Activated CD4-positive, alpha-beta T cell treated with anti-CD3 and anti-CD28 coated beads, Interleukin-2, amount 50 U/mL, for 48 hours (primary cell): ENCODE measurements at places on chromosomes 5 and 9.

DNA sequence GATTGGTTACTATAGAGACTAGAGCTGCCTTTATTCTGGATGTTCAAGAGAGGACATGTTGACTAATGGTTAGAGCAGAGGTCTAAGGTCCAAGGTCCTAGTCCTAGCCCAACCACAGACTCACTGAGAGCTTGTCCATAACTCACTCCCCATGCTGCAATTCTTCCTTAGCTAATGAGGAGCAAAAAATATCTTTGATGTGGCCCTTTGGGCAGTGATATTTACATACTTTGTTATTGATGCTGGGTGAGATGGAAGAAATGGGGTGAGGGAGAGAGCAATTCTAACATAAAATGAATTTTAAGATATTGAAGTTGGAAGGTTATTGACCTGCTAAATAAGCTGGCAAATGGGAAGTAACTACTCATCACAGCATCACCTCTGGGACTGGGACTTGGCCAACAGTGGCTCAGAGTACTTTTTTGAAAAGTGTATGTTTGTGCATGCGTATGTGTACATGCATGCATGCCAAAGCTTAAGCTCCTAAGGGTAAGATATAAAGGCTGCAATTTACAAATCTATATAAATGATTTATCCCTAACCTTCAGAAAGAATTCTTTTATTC, 58.0 kb upstream of the ANKRD55 start:
- no peak for DNase-seq

DNA sequence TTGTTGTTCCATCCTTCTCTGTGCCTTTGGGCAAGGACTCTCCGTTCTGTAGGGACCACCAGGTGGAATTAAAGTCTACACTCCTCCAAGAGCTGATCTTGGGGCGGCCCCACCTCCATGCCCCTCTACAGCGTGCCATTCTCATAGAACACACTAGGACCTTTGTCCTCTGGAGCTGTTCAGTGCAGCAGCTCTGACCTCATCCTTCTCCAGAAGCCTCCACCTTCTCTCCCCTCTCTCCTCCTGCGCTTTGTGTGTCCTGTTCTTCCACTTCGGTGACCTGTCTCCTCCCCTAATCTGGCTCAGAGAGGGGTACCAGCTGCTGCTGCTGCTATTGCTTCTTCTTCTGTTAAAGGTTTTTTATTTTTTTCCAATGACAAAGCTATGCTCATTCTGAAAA, 1.8 kb upstream of the MACROH2A1 start:
- no peak for DNase-seq

GRCh38 chr5:170818232-170818631, 34.7 kb downstream of the GABRP start:
- DNase-seq, result no peak

- no peak for DNase-seq
Measured at GRCh38 chr9:37163299-37163698, 42.9 kb downstream of the ZCCHC7 start.

DNA sequence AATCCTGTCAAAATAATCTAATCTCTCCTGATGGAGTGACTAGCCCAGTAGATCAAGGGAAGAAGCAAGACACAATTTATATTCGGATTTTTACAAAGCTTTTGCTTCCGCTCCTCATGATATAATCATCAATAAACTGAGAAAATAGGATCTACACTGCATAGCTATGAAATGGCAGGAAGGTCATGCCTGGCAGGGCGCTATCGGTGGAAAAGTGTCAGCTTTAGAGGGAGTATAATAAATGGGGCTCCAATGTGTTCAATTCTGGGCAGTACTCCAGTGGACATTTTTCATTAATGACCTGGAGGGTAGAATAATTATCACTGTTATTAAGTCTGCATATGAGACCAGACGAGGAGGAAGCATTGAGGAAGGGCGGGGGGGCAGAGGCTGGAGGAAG, 1013.3 kb upstream of the DMAC1 start:
- DNase-seq, result no peak

- no peak for DNase-seq
Measured at GRCh38 chr5:83924171-83924570, 203.5 kb upstream of the HAPLN1 start.

DNA sequence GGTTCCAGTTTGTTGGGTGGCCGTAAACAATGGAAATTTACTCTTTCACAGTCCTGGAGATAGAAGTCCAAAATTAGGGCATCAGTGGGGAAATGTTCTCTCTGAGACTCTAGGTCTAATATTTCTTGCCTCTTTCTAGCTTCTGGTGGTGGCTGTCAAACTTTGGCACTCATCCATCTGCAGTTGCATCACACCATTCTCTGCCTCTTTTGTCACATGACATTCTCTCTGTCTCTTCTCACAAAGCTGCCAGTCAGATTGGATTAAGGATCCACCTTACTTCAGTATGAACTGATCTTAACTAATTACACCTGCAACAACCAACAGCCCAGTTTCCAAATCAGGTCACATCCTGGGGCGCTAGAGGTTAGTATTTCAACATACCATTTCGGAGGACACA, 222.9 kb upstream of the FTMT start:
- no peak for DNase-seq

DNA sequence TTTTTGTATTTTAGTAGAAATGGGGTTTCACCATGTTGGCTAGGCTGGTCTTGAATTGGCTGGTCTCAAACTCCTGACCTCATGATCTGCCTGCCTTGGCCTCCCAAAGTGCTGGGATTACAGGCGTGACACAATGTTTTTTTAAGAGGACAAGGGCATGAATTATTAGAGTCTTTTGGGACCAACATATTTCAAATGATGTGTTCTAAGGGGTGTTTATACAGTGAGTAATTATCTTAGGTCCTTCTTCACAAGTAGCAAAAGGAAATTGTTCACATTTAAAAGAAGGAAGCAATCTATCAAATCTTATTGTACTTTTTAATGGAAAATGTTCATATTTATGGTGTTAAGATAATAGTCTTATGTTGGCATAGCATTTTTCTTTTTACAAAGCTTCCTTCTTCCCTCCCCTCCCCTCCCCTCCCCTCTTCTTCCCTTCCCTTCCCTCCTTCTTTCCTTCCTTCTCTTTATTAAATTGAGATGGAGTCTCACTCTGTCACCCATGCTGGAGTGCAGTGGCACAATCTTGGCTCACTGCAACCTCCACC, 6.7 kb downstream of the GNG10 start:
- no peak for DNase-seq

- no peak for DNase-seq
Measured at GRCh38 chr5:60444661-60445360, 255.2 kb downstream of the DEPDC1B start.

DNA sequence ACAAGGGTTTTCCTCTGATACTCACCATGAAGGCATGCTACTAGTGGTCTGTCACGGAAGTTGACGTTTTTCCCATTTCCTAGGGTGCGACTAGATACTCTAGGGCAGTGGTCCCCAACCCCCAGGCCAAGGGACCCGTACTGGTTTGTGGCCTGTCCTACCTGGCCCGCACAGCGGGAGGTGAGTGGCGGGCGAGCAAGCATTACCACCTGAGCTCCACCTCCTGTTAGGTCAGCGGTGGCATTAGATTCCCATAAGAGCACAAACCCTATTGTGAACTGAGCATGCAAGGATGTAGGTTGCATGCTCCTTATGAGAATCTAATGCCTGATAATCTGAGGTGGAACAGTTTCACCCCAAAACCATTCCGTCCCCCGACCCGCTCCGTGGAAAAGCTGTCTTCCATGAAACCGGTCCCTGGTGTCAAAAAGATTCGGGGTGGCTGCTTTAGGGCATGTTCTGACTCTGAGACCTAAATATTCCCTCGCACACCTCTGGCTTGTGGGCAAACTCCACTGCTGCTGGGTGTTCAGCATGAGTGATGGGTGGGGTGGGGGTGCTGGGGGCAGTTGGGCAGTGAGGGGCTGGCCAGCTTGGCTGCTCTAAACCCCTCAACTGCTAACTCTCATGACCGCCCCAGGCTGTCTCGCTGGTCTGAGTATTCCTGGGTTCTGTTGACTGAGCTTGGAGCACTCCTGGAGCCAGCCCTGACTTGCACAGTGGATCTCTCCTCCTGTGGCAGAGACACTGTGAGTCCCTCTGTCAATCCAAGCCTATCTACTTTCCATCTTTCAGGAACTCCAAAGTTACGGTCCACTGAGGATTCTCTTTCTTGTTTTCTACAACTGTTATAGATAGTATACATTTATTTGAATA, 78.3 kb upstream of the NEK6 start:
- no peak for DNase-seq

DNA sequence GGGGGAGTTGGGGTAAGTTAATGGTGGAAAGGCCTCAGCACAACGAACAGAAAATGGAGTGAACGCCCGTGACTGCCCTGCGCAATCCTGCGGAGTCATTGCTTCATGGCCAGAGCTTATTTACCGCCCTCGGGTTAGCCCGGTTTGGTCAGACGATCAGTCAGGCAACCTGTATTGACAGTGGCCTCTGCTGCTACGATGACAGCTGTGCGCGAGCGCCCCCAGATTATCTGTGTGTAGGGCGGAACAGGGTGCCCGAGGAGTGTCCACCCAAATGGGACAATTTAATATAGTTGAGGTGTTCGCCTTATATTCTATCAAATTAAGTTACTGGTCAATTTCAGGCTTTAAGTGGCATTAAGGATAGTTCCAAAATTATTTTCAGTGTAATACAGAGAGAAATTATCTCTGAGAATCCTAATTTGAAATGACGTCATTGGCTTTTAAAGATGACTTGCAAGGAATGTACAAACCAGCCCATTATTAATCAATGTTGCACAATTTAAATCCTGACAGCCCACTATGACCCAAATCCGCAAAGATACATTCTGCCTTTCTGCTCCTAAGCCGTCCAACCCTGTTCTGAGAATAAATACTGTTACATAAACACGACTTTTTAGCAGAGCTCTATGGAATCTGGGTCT, 879 bp upstream of the UBQLN1 start:
- peak; percentile 66 for DNase-seq

GRCh38 chr9:96008502-96009222, 133.2 kb downstream of the ERCC6L2 start:
- DNase-seq, result no peak

GRCh38 chr5:81146031-81146430, 87.1 kb upstream of the CKMT2 start:
- DNase-seq, result no peak

DNA sequence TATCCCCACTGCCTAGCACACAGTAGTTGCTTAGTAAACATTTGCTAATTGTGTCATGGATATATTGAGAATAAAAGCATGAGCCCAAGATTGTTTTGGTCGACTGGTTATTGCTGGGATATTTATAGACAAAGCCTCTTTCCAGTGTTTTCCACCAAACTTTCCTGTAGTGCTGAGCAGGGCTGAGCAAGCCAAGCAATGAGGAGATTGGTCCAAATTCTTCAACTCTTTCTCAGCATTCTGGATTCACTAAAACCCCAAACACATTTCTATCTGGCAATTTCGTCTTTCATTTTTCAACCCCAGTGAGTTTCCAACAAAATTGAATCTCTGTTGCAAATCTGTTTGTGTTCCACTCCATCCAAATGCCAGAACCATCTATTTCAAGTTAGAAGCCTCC, 31.9 kb upstream of the TARS1 start:
- no peak for DNase-seq

GRCh38 chr9:132609829-132610228, 27.4 kb downstream of the BARHL1 start:
- no peak for DNase-seq

- DNase-seq, result no peak
Measured at GRCh38 chr5:62341783-62342475, 35.9 kb downstream of the KIF2A start.

DNA sequence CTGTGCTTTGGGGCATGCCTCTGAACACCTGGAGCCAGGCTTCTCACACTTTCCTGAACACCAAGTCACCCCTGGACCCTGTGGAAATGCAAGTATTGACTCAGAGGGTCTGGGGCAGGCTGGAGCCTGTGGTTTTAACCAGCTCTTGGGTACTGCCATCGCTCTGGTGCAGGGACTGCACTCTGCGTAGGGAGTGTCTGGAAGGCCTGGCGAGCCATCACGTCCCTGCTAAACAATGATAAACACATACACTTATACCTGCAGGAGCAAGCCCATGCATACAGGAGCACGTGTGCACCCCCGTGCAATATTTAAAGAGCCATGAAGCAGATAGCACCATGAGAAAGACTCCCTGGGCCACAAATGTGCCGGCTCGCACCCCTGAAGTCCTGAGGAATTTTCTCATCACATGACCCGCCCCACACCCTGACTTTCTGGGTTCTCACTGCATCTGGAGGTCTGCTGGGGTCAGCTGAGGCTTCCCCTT, 267.7 kb downstream of the GADD45G start:
- no peak for DNase-seq

GRCh38 chr9:69086312-69086711, 50.8 kb downstream of the FXN start:
- DNase-seq, result no peak

DNA sequence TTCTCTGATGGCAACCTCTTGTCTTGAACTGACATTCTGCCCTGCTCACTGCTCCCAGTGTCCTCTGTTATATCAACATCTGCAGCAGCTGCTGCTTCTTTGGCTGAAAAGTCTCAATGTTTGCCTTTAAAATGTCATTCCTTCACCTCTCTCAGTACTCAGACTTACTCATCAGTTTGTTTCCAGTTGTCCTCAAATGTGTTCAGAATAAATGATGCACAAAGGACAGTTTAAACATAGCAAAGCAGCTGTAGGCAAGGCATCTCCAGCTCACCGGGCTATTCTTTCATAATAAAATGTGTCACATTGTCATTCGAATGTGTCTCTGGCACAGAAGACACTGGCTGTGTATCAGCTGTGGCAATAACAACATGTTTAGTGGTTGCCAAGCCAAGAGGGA, 590.9 kb upstream of the ZNF608 start:
- no peak for DNase-seq

DNA sequence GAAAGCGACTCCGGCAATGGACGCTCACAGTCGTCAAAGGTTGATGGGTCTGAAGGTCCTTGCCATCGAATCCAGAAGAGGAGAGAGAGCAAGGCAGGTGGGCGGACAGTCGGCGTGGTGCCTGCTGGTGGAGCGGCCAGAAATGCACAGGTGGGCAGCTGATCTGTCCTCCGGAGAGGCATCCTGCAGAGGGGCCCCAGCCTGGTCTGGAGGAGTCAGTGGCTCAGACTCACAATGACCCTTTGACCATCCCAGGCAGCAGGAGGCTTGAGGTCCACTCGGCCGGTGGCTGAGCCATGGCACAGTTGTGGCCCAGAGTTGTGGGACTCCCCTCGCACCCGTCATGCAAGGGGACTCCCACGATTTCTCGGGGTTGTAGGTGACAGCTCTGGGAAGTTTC, 34.4 kb upstream of the FCN2 start:
- no peak for DNase-seq

- DNase-seq, result no peak
Measured at GRCh38 chr9:107780960-107781359, 291.4 kb upstream of the KLF4 start.

GRCh38 chr5:122054266-122054665, 23.8 kb downstream of the LOX start:
- no peak for DNase-seq

- no peak for DNase-seq
Measured at GRCh38 chr9:7176561-7176960, 418.8 kb downstream of the KDM4C start.

- no peak for DNase-seq
Measured at GRCh38 chr9:86807367-86807976, 139.8 kb downstream of the GAS1 start.

DNA sequence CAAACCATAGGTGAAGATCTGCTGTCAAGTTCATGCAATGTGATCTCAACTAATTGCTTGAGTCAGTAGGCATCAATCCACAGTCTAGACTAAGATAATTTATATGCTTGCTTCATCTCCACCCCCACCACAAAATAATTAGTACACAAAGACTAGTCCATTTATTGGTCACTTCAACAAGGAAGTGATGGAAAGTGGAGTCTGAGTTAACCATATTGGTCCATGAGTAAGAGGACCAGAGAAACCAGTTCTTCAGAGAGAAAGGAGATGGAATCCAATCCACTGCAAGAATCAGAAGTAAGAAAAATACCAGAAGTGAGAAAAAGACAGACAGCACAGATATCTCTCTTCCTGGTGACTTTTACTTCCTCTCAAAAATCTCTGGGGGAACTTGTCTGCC, 366.5 kb downstream of the CHSY3 start:
- DNase-seq, result no peak
